ENCODE measurements at places on chromosomes 12 and 14.
A peak's percentile ranks its signal among the peaks of the same experiment; 100 is the strongest.

DNA sequence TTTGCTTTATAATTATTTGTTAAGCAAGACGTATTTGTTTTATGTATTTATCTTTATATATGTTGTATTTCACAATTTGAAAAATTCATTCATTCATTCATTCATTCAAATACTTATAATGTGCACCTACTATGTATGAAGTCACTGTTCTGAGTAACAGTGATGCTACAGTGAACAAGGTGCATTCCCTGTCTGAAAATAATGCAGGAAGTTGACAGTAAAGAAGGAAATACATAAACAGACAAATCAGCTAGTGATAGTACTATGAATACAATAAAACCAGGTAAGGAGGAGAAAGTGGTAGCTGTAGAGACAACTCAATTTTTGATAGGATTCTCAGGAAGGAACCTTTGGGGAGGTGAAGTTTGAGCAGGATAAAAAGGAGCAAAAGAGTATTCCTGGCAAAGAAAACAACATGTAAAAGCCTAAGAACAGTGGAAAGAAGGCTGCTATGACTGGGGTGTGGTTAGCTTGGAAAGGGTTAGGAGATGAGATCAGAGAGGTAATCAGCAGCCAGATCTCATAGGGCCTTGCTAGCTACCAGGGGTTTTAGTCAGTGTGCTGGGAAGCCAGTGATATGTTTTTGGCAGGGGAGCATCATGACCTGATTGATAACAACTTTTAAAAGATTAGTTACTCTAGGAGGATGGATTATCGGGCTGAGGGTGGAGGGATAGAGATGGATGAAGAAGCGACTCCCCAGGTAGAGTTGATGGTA is 17.4 kb downstream of the BICDL1 start:
- no peak for DNase-seq

DNA sequence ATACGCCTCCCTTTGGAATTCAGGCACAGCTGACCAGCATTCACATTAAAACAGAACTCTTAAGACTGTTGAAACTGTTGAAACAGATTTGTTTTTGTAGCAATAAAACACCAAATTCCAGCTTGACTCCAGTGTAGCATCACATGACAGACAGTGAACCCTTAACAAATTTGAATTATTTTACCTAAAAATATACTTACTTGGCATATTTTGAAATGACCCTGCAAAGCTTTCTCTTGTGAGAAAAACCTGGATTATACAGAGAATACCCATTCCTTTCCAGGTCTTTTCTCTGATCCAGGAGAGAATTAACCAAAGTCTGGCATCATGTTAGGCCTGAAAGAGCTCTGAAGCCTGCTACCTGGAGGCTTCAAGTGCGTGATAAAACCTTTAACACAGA is 410.3 kb downstream of the FOXG1 start:
- no peak for DNase-seq

GRCh38 chr14:58898655-58899316 is 261.0 kb downstream of the DACT1 start:
- no peak for DNase-seq

DNA sequence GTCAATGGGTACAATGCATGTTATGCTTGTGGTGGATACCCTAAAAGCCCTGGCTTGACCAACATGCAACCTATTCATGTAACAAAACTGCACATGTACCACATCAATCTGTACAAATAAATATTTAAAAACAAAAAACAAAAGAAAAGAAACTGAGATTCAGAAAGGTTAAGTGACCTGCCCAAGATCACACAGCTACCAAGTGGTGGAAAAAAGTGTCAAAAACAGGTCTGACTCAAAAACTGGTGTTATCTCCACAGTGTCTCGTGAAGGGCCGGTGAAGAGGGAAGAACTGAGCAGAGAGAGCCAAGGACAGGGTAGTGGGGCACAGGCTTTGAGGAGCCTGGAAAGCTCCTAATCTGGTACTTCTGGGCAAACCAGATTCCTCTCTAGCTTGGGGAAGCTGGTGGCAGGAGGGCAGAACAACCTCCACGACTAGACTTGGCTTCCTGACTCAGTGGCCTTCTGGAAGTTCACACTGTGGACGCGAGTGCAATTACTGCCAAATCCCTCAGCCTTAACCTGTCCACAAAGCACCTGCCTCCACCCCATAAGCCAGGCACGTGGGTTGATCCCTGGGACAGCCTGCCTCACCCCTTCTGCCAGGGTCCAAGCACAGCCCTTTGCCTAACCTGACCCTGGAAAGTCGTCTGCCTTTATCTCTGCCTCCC is 15.6 kb downstream of the ZBTB39 start:
- peak; percentile 36 for DNase-seq

DNA sequence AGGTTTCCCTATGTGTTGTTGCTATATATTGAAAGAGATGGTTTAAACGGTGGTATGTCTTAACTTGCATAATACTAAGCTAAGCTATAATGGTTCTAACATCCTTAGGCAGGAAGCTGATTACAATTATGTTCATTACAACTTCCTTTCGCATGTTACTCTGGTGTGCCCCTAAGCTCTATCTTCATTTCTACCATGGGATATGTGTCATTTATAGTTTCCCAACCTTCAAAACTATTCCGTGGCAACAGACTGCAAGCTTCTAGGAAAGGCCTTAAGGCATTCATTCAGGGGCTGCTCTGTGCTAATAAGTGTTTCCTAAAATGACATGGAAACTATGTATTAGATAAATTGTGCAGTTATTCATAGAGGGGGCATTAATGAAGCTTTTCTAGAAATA is 294.6 kb downstream of the GXYLT1 start:
- DNase-seq, result no peak

GRCh38 chr14:104718147-104718546 is 5.9 kb upstream of the ADSS1 start:
- no peak for DNase-seq

GRCh38 chr12:12127304-12127703 is 56.6 kb downstream of the BCL2L14 start:
- DNase-seq, result no peak

DNA sequence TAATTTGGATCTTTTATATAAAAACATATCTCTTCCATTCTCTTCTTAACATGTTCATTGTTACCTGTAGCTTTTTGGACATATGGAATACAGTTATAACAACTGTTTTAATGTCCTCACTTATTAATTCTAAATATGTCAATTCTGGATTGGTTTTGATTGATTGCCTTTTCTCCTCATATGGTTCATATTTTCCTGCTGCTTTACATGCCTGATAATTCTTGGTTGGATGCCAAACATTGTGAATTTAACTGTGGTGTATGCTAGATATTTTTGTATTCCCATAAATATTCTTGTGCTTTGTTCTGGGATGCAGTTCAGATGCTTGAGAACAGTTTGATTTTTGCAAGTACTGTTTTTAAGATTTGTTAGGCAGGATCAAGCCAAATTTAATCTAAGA is 10.8 kb downstream of the C14orf132 start:
- no peak for DNase-seq

- no peak for DNase-seq
Measured at GRCh38 chr14:91875525-91876286, 8.4 kb upstream of the TC2N start.

DNA sequence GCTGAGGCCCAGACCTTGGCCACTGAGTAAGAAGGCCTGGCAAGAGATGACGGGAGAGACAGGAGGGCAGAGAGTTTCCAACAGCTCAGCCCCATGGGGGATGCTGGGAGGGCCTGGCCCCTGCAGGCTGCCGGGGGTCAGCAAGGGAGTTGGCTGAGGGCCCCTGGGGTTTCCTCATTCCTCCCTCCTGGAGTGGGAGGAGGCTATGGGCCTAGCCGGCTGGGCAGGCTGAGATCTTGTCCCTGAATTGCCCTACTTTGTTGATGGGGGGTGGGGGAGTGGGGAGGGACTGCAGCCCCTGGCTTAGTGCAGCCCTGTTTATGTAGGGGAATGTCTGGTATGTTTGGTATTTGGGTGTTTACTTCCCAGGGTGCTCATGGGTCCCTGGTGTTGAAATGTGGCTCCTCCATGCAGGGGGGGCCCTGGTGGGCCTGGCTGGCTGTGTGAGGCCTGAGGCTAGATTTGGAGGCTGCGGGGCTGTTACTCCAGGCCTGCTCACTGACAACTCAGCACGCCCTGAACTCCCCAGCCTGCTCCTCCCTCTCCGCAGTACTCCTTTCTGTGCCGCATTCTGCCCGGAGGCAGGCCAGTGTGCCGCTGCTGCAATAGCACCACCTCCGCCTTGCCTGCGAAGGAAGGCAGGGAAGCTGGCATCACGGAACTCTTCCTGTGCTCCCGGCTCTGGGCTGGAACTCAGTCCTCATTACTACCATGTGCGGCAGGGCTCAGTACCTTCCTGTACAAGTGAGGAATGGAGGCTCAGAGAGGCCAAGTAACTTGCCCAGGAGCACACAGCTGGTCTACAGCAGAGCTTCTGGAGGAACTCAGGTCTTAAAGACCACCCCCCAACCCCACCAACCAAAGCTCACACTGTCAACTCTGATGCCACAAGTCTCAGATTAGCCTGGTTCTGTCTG is 25.3 kb downstream of the JDP2 start:
- DNase-seq, result peak; percentile 88

DNA sequence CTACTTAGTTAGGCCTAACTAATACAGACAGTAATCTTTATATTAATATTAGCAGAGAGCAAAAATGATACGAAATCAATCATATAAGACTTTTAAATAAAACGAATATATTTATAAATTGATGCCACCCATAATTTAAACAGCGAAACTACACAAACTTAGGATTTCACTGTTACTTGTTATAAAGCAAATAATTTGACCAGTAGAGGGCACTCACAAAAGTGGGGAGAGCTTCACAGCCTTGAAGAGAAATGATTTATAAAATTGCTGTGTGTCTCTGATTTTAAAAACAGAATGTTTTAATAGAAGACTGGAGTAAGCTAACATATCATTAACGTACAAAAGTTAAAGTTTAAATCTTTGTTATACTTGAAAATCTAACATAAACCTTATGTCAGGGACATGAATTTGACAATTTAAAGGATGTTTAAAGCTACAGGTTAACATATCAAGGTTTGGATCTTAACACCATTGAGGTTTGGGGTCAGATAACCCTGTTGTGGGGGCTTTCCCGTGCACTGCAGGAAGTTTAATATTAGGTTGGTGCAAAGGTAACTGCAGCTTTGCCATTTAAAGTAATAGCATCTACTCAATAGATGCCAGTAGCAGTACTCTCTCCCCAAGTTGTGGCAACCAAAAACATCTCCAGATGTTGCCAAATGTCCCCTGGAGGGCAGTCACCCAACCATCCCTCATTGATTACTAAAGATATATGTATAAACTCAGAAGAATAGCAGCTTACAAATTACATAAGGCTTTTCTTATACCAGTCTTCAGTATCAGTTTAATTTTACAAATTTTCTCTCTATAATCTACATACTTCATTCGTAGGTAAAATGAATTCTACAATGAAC is 9.3 kb downstream of the KRAS start:
- DNase-seq, result no peak

DNA sequence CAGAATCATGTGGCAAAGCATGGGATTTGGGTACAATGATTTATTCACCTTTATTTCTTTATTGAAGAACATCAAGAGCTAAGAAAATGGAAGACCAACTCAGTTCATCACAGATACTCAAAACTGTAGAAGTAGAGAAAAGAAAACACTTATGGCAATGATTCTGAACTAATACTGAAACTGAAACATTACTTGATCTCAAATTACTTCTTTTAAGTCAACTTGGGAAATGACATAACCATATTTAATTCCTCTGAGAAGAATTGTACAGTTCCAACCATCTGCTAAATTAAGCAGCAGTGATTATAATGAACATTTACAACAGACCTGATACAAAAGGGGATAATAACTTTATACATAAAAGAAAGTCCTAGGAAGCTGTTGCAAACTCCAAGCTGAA is 466.5 kb downstream of the TMTC2 start:
- no peak for DNase-seq

DNA sequence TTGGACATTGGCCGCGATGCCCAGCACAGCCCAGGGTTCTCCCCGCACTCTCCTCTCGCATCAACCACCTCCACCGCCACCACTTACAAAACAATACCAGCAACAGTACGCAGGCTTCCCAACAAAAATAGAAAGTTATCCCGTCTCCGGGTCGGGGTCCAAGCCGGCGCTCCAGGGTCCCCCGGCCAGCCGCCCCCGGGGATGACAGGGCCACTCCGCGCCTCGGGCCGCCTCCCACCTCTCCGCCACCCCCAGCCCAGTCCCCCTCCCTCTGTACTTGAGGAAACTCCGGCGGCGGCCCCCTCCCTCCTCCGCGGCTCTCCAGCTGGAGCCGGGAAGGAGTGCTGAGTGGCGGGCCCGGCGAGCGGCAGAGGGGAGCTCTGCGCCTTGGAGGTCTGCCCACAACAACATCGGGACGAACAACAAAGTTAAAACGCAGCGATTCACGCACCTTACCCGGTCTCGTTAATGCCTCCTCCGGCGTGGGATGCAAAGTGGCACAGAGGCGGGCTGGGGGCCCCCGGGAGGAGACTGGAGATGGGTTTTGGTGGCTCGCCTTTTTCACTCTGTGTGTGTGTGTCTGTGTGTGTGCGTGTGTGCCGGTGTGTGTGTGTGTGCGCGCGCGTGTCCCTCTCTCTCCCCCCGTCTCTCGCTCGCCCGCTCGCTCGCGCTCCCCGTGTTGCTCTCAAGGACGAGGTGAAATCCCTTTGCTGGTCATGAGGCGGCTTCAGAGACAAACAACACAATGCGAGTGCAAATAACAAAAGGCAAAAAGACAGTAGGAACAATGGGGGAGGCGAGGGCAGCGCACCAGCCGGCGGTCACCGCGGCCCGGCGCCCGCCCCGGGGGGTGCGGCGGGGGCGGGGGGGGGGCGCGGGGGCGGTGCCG is 386.8 kb downstream of the BCAT1 start:
- peak; percentile 86 for DNase-seq

DNA sequence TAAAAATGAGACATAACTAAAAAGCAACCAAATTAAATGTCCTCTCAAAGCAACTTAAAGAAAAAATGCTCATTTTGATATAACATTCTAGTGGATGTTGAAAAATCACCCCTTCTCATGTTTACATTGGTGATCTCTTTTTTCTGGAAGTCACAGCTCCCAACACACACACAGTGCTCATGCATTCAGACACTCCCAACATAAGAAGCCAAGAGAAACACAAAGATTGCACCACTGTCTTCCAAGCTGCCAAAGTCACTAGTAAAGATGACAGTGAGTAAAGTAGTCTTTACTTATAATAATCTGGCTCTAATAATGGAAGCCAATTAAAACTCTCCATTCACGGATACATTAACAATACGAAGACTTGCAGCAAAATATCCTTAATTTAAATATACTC is 218.4 kb downstream of the NTF3 start:
- DNase-seq, result no peak

DNA sequence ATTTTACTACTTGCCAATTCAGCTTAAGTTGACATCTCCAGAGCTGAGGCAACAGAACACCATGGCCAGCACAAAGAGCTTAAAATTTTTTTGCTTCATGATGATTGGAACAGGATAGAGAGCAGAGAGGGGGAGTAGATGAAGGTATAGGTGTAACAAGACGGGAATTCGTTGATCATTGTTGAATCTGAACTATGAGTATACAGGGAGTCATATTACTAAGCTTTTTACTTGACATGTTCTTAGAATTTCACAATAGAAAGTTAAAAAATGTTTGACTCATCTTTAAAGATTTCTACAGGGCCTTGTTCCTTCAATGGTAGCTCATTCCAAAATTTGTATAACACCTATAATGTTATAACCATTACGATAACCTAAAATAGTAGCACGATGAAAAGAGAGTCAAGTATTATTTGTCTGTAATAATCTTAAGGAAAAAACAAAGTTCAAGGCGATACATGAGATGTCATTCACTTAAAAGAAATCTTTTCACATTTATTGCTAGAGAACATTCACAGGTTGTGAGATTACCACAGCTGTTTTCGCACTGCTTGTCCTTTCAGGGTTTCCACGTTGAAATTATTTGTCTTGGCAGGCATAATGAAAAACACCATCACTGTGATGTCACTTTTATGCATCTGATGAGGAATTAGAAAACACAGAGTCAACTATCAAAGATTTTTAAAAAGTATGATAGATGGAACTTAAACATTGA is 33.9 kb downstream of the SPX start:
- no peak for DNase-seq
